ENCODE measurements at places on chromosomes 1 and 21. TPM values are rescaled to one million over a fixed set of nuclear protein-coding genes. Genes with fewer than 3 reads are reported as not detected.
A peak's percentile ranks its signal among the peaks of the same experiment; 100 is the strongest.

GRCh38 chr1:208793861-208794345 lies 549.7 kb upstream of the PLXNA2 start:
- DNase-seq: no peak

- no peak for DNase-seq
Measured at GRCh38 chr1:58318157-58319005, 228.1 kb downstream of the OMA1 start.

- no peak for DNase-seq
Measured at GRCh38 chr1:113792986-113793385, 19.3 kb downstream of the RSBN1 start.

- DNase-seq: no peak
Measured at GRCh38 chr1:235745503-235746136, 96.0 kb upstream of the GNG4 start.

GRCh38 chr21:29914326-29914725 lies 25.5 kb downstream of the GRIK1 start:
- DNase-seq: no peak

GRCh38 chr1:6106977-6107376 lies 61.3 kb downstream of the KCNAB2 start:
- no peak for DNase-seq

DNA sequence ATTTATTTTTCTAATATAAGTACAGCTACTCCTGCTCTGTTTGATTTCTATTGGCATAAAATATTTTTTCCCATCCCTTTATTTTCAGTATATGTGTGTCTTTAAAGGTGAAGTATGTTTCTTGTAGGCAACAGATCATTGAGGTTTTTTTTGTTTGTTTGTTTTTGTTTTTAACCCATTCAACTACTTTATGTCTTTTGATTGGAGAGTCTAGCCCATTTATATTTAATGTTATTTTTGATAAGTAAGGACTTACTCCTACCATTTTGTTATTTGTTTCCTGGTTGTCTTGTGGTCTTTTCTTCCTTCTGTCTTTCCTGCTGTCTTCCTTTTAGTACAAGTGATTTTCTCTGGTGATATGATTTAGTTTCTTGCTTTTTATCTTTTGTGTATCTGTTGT lies 285.1 kb upstream of the PROX1 start:
- no peak for DNase-seq

DNA sequence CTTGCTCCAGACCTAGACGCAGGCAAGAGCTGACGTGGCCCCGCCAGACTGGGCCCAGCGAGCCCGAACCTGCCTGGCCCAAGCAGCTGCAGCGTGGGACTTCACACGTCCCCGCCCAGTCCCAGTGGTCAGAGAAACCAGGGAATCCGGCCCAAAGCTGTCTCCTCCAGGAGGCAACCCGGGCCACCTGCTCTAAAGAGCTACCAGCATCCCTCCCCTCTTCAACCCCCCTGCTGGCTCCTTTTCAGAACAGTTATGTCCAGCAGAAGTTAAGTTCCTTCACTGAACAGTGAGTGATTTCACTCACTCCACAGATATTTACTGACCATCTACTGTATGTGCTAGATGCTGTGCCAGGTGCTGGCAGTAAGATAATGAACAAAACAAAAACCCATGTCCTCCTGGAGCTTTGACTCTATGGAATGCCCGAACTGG lies 2.1 kb upstream of the EFNA1 start:
- peak; percentile 58 for DNase-seq

DNA sequence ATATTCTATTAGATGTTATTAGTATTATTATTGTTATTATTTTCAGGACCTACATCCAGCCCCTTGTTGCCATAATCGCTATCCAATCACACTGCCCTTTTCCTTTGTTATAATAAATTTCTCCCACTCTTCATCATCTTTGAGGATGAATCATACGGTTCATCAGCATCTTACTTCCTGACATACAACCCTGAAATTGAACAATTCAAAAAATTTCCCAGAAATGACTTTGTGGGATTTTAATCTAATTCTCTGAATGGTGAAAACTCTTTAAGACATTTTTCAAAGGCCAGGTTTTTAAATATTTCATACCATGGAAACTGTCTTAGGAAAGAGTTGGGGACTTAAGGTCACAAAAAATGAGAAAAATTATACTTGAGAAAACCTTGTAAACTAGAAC lies 353.5 kb downstream of the ST6GALNAC3 start:
- DNase-seq: no peak

GRCh38 chr1:81228926-81229325 lies 571.8 kb upstream of the ADGRL2 start:
- no peak for DNase-seq

DNA sequence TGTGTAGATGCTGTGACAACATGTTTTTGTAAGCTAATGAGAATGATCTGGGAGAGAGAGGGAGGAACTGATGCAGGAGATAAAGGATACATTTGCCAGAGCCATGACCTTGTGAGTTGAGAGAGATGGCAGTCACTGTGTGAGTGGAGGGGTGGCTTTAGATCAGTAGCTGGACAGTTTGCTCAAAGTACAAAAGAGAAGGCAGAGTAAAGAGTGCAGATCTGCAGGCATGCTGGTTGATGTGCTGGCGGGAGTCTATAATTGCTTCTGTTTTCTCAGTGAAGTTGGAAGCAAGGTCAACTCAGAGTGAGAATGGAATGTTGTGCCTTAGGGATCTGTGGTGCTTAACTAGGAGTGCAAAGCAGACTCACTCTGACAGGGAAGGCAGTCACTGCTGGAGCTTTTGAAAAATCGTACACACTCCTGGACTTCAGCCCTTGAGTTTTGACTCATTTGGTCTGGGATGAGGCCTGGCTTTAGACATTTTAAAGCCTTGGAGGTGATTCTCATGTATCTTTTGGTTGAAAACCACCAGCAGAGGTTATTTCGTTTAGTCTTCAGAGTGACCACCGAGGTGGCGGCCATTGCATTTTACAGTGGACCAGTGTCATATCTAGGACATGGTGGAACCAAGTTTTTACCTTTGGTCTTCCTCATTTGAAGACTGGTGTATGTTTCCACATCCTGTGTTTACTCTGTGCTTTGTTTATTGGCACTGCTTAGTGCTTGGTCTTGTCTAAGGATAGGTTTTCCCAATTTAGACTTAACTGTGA lies 49.6 kb downstream of the MTR start:
- no peak for DNase-seq

DNA sequence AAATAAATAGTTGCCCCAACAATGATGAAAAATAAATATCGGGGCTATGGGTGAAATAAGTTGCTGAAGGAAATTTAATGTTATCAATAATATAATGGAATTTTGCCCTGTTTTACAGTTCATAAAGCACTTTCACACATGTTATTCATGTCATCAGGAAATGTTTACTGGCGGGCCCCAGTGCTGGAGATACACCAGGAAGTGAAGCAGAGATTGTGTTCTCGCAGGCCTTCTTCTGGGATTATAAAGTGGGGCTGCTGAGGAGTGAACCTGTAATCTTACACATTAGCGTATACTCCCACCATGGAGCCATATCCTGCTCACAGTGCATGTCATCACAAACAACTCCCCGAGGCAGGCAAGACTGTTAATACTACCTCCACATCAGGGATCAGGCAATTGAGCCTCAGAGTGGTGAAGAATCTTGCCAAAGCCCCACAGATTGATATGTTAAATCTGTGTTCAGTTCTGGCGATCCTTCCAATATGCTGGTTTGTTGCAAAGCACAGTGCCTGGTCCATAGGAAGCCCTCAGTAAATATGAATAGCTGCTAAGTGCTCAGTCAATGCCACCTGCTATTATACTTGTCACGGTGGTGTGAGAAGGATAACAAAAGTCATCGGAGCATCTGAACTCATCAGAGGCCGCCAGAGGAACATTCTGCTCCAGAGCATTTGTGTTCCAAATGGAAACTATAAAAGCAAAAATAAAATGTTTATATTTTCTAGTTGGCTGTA lies 104.4 kb upstream of the UBE2U start:
- DNase-seq: no peak

DNA sequence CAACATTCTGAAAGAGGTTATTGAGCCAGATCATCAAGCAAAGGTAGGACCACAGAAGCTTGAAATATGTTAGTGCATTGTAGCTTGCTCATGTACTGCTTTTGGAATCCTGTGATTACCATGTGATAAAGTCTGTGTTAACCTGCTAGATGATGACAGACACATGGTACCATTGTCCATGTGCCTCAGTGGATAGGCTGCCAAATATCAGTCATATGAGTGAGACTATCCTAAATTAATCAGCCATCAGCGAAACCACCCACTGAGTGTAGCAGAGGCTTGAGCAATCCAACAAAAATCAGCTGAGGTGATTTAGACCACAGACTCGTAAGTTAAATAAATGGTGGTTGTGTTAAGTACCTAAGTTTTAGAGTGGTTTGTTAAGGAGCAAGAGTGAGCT lies 32.7 kb upstream of the CRB1 start:
- DNase-seq: no peak

- no peak for DNase-seq
Measured at GRCh38 chr1:245961137-245961540, 545.9 kb downstream of the SMYD3 start.

The TMEM50A gene
- total RNA-seq: 99.3 TPM

The MARK1 gene
- total RNA-seq: 11.4 TPM

- no peak for DNase-seq
Measured at GRCh38 chr1:178625695-178626094, 99.3 kb upstream of the RALGPS2 start.

- no peak for DNase-seq
Measured at GRCh38 chr1:7408771-7409150, 362.3 kb upstream of the VAMP3 start.

DNA sequence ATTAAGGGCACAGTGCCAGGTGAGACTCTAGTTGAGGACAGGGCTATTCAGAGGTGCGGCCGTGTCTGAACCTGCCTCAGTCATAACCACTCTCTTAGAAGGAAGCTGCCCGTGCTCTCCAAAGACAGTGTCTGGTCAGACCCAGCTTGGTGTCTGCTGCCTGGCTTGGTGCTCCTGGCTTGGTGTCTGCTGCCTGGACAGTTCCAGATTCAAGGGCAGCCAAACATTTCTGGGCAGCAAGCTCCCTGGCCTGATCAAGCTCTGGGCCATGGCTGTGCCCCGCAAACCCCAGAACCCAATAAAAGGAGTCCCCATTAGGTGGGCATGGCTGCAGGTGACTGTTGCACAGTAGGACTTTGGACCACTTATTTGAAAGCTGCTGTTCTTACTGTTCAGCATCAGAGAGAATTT lies 27.7 kb downstream of the NEK2 start:
- DNase-seq: no peak

- no peak for DNase-seq
Measured at GRCh38 chr1:58745666-58746065, 38.2 kb downstream of the JUN start.

DNA sequence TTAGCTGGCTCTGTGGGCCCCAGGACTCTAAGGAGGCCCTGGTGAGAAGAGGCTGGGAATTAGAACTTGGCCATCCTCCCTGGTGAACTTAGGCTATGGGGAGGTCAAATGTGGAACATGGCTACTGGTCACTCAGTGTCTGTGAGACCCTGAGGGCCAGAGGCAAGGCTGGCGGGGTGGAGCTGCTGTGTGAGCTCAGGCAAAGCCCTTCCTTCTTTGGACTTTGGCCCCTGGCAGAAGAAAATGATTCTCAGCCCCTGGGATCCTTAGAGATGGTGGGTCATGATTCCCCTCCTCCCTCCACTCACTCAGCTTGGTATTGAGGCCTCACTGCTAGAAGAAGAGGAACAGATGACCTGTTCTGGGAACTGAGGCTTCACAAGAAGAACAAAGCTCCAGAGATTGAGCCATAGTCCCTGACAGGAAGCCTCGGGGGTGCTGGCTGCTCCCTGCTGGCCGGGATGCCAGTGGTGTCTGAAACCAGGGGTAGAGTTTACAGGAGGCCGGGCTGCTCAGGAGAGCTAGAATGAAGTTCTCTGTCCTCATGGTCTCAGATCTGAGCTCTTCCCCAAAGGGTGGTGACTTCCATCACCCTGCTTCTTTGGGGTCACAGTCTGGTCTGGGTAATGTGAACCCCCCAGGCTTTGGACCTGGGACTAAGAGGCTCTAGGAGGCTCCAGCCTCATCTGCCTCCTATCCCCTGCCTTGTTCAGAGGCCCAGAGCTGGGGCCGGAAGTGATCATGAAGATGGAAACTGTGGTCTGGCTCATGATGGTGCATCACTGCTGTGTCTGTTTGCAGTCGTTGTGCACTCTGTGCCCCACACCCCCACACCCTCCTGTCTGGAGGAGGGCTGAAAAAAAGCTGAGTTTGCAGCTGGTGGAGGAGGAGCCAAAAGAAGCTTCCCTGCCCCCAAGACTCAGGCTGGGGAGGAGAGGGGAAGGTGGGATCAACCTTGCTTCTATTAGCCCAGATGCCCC lies 905 bp downstream of the BTBD19 start:
- peak; percentile 67 for DNase-seq

The TESK2 gene
- 10.3 TPM for total RNA-seq

- no peak for DNase-seq
Measured at GRCh38 chr1:229048896-229049295, 222.0 kb upstream of the RAB4A start.

- no peak for DNase-seq
Measured at GRCh38 chr1:14254251-14254650, 344.2 kb upstream of the KAZN start.

All from endodermal cell (in vitro differentiated cells).